ENCODE measurements at places on chromosomes 11 and 22. TPM values are rescaled to one million over a fixed set of nuclear protein-coding genes. Genes with fewer than 3 reads are reported as not detected.

TMPRSS5 gene
- 0.30 TPM for total RNA-seq

GRAP2 gene
- 26.4 TPM for total RNA-seq

GRCh38 chr22:43326331-43327156 is 16.6 kb downstream of the SCUBE1 start:
- no peak for DNase-seq

DNA sequence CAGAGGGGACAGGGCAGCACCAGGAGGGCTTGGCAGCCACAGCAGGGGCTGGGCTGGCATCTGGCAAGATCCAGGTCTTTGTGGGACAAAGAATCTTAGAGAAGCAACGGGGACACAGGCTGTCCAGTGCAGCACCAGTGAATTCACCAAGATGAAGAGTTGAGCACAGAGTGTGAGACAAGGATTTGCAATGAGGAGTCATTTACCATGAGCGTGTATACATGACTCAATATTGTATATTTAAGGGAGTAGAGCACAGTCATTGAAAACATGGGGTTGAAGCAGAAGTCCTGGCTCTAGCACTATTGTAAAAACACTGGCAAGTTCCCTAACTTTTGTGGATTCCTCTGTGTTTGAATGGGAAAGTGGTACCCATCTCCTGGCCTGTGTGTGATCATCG is 3.5 kb downstream of the APOL1 start:
- DNase-seq: no peak

GAS2 gene
- 1.4 TPM for total RNA-seq

GRCh38 chr11:61679296-61679695 is 895 bp upstream of the DAGLA start:
- DNase-seq: no peak
